ENCODE measurements at places on chromosomes 3 and 15.

GRCh38 chr3:185335799-185336198 lies 27.1 kb upstream of the MAP3K13 start:
- DNase-seq = no peak

- DNase-seq = peak; percentile 5
These were observed 834 bp upstream of the GREM1 start for GRCh38 chr15:32716915-32717425.

DNA sequence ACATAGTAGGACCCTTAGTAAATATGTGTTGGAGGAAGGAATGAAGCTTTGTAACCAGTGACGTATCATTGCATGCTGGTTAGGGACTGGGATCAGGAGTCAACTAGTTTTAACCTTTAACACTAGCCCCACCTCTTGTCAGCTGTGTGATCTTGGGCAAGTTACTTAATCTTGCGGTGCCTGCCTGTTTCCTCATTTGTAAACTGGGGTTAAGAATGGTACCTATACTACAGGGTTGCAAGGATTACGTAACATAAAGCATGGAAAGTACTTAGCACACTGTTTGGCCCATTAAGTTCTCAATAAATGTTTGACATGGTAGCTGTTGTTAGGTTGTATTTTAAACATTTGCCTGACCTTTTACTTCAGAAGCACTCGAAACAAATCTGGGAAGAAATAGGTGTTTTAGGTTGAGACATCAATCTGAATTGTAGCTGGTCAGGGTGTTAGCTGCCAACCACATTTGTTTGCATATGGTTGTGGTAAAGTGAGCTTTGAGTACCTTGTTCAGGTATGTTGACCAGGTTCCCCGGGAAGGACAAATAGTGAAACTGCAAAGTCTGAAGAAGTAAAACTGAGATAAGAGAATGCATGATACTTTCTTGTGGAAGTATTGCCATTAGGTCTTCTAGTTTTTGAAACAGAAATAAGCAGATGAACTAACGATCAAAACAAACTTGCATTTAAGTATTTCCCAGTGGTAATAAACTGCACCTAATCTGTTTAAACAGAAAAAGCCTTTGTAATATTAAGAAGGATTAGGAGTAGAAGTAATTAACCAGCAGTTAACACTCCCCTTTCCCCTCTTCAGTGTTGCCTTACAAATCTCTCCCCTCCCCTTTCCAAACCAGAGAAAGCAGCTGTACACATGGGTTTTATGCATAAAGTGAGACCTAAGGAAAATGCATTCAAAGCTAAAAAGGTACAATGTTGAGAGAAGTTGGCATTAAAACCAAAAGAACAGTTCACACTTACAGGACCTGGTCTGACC lies 25.8 kb upstream of the SCAANT1 start:
- no peak for DNase-seq

GRCh38 chr15:52651868-52652267 lies 27.3 kb downstream of the ATOSA start:
- peak; percentile 61 for DNase-seq

DNA sequence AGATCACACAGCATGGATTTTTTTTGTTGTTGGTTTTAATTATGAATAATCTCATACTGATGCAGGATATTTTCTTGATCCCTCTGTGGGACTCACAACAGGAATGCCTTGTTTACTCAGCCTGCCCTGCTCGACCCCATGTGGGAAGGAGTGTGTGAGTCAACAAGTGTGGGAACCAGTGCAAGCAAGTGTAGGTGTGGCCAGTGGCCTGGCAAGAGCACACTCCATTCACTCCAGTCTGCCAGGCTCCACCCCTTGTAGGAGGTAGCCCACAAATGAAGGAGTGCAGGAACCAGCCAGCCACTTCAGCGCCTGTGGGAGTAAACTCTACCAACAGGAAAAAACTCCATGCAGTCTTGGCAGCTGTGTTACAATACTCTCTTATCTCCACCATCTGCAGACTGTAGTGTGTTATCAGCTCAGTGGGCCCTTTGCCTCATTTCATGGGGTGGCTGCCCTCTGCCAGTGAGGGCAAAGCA lies 393.6 kb downstream of the OTOL1 start:
- no peak for DNase-seq

DNA sequence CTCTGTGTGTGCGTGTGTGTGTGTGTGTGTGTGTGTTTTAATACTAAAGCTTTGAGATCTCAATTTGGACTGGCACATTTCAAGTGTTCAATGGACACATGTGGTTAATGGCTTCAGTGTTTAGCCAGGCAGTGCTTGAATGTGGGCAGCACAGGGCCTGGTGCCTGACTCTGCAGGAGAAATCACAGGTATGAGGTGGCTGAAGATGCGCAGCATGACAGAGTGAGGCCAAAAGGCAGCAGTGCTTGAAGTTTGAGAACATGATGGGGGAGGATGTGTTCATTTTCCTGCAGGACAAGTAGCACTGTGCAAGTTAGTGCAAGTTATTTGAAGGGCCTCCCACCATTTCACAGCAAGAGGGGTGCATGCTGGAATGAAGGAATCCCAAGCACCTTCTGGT lies 620.5 kb upstream of the TBL1XR1 start:
- no peak for DNase-seq

GRCh38 chr15:81098861-81099651 lies 35.0 kb upstream of the CFAP161 start:
- DNase-seq = no peak

- DNase-seq = no peak
These were observed 263 bp upstream of the UTS2B start for GRCh38 chr3:191330530-191331048.

DNA sequence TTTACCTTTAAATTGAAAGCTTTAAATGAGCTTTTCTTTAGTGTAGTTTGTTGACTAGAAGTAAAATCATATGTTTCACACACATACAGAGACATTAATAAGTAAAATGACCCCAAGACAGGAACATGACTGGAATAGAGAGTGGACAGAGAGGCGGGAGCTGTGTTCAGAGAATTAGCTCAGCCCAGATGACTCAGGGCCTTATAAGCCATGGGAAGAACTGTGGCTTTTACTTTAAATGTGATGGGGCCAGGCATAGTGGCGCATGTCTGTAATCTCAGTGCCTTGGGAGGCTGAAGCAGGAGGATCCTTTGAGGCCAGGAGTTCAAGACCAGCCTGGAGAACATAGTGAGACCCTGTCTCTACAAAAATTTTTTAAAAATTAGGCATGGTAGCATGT lies 26.7 kb downstream of the SACM1L start:
- no peak for DNase-seq

- DNase-seq = no peak
These were observed 35.3 kb downstream of the ANXA2 start for GRCh38 chr15:60362321-60363086.

GRCh38 chr3:18301781-18302180 lies 123.4 kb downstream of the SATB1 start:
- DNase-seq = no peak

DNA sequence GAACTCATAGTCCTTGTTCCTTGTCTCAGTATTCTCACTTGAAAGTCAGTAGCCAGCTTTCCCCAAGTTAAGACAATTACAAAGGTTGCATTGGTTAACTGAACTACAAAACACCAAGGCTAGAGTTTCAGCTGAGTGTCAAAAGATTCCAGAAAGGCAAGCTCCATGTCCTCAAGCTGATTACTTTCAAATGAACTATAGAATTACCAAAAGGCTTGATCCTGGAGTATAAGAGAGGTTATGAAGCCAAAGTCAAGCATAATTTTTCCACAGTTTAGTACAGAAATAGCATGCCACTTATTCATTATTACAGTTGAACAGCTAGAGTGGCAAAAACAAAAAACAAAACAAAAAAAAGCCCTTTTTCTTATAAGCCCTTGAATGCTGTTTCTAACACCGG lies 51.9 kb downstream of the ZBTB20 start:
- DNase-seq = no peak

DNA sequence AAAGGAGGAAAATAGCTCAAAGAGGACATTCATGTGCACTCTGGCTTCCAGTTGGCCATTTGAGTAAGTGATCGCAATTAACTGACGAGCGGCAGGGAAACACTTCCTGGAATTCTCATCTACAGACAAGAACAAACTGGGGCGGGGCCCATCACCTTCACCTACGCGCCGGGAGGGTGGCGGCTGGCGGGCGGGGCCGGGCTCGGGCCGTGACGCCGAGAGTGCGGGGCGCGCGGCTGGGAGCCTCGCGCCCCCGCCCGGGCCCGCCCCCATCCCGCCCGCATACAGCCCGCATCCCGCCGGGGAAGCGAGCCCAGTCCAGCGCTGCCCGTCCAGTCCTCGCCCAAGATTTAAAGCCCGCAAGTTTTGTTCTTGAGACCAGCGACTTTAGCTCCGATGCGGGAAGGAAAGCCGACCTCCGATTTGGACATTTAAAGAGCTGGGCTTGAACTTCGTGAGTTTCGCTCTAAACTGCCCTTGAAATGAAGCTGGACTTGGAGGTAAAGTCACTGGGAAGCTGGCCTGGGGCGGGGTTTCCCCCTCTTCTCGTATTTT lies at the start of gene B3GNT5:
Gene B3GNT5 (plus strand): TSS at position 281 of the 555 bp plus-strand sequence. CDS start 16,546 bp downstream, outside the sequence.
- no peak for DNase-seq

DNA sequence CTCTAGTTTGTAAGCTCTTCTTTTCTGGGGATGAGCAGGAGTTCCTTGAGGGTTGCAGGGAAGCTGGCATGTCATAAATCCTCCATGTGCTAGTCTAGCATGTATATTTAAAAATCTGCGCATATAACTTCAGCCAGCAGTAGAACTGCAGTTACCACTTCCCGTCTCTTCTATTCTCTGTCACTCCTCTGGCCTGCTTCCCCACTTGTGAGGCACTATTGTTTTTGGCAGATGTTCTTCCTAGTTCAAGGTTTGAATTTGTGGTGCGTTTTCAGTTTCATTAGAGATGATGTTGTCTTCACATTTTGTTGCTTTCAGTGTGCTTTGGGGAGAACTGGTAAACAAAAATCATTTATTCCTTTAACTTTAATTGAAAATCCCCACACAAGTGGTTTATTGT lies 169.1 kb upstream of the ZPLD1 start:
- DNase-seq = no peak

GRCh38 chr15:82047453-82048400 lies 1.9 kb upstream of the MEX3B start:
- no peak for DNase-seq

GRCh38 chr3:52005571-52005986 lies 9.9 kb upstream of the RPL29 start:
- no peak for DNase-seq

DNA sequence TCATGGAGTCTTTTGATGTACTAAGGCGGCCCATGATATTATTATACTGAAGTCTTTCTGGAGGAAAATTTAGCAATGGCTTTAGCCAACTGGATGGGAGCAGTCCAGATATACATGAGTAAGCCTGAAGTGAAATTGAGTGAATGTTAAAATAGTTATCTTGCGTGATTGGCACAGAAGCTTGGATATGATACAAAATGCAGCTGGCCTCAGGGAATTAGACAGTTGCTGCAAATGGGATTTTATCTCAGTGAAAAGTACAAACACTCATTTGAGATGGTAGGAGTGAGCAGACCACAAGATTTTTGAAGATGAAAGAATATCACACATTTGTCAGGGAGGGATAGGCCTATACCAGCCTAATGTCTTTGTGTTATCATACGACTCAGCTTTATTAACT lies 8.9 kb downstream of the LMOD3 start:
- no peak for DNase-seq

GRCh38 chr3:138429665-138430064 lies 4.8 kb upstream of the ESYT3 start:
- DNase-seq = no peak

DNA sequence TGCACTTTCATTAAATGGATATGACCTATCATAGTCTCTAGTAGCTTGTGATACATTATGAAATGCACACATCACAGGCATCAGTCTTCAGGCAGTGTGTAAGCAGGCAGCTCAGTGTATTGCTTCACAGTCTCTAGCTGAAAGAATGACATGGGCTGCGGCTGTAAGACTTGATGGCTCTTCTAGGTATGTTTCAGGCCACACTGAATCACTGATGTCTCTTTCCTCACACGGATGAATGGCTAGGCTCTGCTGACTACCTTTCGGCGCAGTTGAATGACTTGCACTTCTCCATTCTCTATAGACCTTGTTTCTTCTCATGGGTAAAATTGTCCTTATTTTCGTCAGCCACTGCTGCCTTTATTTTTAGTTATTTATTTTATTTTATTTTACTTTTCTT lies 15.4 kb downstream of the APH1B start:
- DNase-seq = no peak

DNA sequence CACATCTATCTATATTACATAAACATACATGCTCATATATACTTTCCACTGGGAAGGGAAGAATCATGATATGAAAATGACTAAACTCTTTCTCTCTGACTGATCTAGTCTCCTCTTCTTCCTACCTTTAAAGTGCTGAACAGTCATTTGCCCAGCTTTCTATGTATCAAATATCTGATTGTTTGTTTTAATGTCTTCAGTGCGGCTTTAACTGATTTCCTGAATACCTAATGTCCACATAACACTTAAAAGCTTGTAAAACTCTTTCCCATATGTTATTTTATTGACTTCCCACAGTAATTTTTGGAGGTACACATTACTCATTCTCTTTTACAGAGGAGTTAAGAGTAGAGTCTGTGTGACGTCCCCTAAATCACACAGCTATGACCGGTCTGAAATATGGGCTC lies 28.2 kb downstream of the CPOX start:
- no peak for DNase-seq

GRCh38 chr3:36484386-36484785 lies 104.1 kb downstream of the STAC start:
- no peak for DNase-seq

- DNase-seq = no peak
These were observed 72.6 kb upstream of the SEMA6D start for GRCh38 chr15:47644722-47645121.

DNA sequence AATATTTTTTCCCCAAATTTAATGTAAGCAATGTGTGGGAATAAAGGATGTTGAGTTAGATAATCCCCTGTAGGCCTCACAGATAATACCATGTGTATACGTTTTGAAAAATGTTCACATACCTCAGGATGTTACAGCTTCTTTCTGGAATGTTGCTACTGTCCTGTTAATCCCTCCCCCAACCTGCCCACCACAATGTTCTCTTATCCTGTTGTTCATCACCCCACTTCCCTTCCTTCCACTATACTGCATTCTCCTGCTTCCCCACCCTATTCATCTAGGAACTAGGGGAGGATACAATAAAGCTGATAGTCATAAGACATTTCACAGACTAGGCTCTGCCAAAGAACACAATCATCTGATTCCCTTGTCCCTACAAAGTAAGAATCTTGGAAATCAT lies 92.1 kb downstream of the IGF2BP2 start:
- DNase-seq = no peak

- no peak for DNase-seq
These were observed 744 bp downstream of the ZNF619 start for GRCh38 chr3:40477666-40478065.

DNA sequence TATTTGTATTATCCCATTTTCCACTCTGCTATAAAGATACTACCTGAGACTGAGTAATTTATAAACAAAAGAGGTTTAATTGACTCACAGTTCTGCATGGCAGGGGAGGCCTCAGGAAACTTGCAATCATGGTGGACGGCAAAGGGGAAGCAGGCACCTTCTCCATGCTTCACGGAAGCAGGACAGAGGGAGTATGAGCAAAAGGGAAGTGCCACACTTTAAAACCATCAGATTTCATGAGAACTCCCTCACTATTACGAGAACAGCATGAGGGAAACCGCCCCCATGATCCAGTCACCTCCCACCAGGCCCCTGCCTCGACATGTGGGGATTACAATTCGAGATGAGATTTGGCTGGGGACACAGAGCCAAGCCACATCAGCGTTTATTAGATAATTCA lies 172.8 kb downstream of the NR2F2 start:
- no peak for DNase-seq
